Activated naive CD4-positive, alpha-beta T cell treated with Interleukin-2 at 50 U/mL for 16 hours (primary cell): ENCODE measurements at places on chromosomes 12 and 14.
A peak's percentile ranks its signal among the peaks of the same experiment; 100 is the strongest.

DNA sequence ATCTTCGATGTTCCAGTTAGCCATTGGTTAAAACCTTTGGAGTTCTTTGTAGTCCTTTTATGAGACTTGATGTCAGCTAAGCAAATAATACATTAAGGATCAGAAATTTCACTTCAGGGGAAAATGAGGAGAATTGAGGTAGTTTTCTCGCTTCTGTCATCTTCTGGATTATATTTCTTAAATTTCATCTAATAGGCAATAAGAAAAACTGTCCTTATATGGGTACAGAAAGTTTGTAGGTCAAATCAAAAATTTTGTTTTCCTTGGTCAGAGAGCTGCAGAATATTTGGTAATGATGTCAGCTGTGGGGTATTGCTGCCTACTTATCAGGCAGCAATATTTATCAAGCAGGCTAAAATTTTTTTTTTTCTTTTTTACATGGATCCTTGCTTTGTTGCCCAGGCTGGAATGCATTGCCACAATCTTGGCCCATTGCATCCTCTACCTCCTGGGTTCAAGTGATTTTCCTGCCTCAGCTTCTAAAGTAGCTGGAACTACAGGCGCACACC, 37.1 kb downstream of the RIMKLB start:
- DNase-seq: no peak

DNA sequence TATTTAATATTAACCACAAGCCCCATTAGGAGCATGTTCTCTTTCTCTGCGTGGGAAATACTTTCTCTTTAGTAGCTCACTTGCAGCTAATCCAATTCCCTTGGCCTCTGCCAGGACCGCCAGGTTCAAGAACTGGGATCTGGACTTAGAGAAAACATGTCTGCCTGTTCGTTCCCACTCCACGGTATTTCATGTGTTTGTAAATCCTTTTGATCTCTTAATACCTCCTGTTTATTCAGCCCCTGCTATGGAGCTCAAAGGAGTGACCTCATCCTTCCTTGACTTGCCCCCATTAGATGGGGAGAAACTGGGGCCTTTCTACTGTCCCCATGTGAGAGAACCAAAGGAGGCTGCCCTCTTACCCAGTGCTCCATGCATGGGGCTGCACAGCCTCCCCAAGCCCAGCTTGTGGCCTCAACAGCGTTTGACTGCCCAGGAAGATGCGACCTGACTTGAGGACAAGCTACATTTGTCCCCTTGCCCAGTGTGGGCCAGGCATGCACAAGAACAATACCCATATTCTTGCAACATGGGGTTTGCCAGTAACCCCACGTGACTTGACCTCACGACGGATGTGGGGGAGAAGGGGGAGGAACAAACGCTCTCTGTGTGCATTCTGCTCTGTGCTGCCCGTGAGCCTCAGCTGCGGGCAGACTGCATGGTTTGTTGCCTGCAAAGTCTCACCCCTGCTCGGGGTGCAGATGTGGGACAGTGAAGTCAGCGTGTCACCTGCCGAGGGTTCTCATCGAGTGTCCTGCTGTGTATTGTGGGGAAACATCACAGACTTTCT, 30.3 kb downstream of the CD9 start:
- DNase-seq: peak; percentile 67

DNA sequence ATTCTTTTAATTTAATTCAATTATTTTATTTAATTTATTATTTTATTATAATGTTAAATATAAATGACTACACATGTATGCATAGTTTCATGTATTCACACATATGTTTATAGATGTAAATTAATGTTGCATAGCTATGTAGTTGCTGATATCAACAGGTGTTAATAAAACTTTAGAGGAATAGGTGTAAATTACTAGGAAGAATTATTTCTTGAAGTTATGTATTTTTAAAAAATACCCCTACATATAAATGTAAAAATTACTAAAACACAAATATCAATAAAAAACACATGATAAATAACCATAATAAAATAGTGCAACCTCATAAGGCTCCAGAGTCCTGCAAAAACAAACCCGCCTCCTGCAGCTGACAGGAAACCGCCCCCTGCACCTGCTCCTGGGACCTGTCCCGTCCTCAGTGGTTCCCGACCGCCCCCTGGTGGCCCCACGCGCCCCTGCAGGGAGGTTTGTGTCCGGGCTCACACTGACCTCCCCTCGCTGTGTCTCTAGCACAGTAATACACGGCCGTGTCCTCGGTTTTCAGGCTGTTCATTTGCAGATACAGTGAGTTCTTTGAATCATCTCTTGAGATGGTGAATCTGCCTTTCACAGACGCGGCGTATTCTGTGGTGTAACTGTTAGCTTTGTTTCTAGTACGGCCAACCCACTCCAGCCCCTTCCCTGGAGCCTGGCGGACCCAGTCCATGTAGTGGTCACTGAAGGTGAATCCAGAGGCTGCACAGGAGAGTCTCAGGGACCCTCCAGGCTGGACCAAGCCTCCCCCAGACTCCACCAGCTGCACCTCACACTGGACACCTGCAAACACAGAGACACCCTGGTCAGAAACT, 1264.0 kb downstream of the TMEM121 start:
- peak; percentile 77 for DNase-seq

- DNase-seq: no peak
Measured at GRCh38 chr12:22410486-22410885, 76.0 kb upstream of the ST8SIA1 start.

DNA sequence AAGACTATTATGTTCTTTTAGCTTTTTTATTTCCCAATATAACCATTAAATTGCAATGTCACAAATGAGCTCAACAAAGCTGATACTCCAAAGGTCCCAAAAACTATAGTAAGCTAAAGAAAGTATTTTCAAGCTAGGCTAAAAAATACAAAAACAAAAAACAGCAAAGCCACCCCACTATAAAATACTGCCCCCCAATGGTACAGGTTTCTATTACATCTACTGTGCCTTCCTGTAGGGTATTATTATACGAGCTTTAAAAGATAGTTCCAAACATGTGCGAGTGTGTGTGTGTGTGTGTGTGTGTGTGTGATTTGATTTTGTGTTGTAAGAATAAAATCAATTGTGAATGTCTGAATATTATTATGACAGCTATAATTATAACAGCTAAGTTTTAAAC, 1.1 kb downstream of the IFNG start:
- peak; percentile 16 for DNase-seq

- DNase-seq: no peak
Measured at GRCh38 chr14:60805841-60806430, 71.4 kb downstream of the MNAT1 start.

GRCh38 chr14:25014440-25014839, 35.5 kb downstream of the STXBP6 start:
- DNase-seq: no peak

- DNase-seq: no peak
Measured at GRCh38 chr14:77092676-77093075, 5.4 kb upstream of the CIPC start.

DNA sequence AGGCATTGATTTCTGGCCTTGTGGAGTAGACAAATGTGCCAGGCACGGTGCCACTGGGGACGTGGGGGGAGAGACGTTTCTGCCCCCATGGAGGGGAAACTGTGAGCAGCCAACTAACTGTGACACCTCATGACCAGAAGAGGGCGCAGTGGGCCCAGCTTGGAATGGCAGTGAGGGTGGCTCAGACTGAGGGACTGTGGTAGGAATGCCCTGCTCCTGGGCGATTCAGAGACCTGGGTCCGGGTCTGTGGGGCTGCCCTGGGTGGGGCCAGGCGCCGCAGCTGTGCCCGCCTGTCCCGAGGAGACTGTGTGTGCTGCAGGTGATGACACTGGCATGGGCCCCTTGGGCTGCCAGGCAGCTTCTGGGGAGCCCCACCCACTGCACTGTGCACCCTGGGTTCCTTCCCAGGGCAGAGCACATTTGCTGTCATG, 60.6 kb downstream of the SLC25A47 start:
- peak; percentile 65 for DNase-seq

DNA sequence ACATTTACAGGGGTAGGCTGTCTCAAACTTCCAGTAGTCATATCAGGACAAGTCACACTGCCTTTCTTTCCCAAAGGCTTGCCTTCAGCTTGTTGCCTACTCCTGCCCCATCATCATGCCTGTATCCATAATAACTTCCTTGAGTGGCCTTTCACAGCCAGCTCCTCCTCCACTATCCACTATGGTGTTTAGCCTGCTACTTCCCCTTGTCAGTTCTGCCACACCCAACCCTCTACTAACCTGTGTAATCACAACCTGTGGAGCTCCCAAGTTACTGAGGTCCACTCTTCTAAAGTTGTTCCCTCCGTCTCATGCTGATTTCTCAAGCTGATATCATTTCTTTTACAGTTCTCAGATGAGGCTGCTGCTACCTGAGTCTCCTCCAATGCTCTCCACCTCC, 159.9 kb downstream of the BMP4 start:
- DNase-seq: no peak

DNA sequence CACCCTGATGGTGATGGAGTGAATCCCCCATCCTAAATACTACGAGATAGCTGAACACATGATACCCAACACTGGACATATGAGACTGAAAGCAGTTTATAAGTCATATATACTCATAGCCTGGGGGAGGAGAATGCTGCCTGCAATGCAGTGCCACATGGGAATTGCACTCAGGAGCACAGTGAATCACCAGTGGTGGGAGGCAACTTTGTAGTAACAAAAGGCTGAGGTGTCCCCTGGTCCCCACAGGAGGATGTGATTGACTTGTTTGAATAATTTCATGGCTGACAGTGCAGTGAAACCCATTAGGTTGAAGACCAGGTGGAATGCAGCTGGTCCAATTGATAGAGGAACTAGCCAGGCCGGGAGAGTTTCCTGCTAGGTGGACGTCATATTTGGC, 20.2 kb downstream of the CCDC38 start:
- DNase-seq: no peak

GRCh38 chr12:49609875-49610154, 4.4 kb upstream of the FAM186B start:
- DNase-seq: no peak

DNA sequence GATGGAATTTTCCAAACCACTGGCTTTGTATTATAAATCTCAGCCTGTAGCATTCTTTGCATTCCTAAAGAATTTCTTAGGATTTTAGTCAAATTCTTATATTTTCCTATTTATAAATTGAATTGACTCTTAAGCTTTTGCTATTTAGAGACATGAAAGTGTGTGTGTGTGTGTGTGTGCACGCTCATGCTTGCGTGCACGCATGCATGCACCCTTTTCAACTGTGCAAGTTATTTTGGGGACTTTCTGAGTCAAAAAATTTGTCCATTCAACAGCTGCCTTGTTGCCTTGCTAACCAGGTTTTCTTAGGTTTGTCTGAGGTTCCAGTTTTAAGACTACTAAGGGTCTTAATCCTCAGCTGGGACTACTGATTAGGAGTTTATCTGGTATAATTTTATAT, 42.6 kb downstream of the GPATCH2L start:
- no peak for DNase-seq

- DNase-seq: no peak
Measured at GRCh38 chr12:122021193-122021821, 377 bp upstream of the BCL7A start.
